ENCODE measurements at places on chromosomes 2 and 18.

GRCh38 chr2:58137856-58138255, 91.2 kb downstream of the VRK2 start:
- no peak for DNase-seq

DNA sequence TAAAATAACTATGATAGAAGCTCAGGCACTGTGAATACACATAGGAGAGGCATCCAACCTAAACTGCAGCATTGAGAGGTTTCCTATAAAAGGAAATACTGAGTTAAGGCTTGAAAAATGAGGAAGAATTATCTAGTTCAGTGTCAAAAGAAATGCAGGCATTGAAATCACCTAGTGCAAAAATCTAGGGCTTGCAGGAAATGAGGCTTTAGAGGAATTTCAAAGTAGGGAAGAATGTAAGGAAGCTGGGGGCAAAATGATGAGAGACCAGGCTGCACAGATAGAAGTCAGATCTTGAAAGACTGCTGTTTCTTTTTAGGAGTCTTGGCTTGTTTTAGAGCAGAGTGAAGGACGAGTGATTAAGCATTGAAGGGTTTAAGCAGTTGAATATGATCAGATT, 28.1 kb upstream of the SCYGR2 start:
- DNase-seq: no peak

- DNase-seq: peak; percentile 42
These were observed 23.4 kb upstream of the TNS1 start for GRCh38 chr2:218026244-218026643.

DNA sequence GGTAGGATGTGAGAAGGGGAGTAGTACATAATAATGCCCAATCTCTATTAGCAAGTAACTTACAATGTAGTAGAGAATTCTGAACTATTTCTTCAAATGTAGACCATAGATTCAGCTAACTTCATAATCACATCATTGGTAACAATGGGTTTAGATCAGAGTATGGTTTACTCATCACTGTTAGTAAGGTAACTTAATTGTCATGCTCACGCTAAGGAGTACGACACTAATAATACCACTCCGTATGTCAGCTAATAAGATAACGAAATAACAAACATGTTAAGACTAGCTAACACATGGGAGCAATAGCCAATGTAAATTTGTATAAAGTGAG, 56.4 kb upstream of the CCDC141 start:
- no peak for DNase-seq

- no peak for DNase-seq
These were observed 8.8 kb upstream of the DUSP2 start for GRCh38 chr2:96153991-96154431.

GRCh38 chr2:9573013-9573720, 17.5 kb upstream of the ADAM17 start:
- no peak for DNase-seq
